ENCODE measurements at places on chromosomes 5 and 9. TPM values are rescaled to one million over a fixed set of nuclear protein-coding genes. Genes with fewer than 3 reads are reported as not detected.

Gene SPINK13
- total RNA-seq: not detected

Gene FBP1
- 231 TPM for total RNA-seq

Gene GPR151
- not detected for total RNA-seq

Gene IL5
- total RNA-seq: not detected

Gene PRRT1B
- not detected for total RNA-seq

Gene CXCL14
- 2.3 TPM for total RNA-seq
